CD4-positive, alpha-beta memory T cell (primary cell): ENCODE measurements at places on chromosomes 7 and 10. TPM values are rescaled to one million over a fixed set of nuclear protein-coding genes. Genes with fewer than 3 reads are reported as not detected.

DNA sequence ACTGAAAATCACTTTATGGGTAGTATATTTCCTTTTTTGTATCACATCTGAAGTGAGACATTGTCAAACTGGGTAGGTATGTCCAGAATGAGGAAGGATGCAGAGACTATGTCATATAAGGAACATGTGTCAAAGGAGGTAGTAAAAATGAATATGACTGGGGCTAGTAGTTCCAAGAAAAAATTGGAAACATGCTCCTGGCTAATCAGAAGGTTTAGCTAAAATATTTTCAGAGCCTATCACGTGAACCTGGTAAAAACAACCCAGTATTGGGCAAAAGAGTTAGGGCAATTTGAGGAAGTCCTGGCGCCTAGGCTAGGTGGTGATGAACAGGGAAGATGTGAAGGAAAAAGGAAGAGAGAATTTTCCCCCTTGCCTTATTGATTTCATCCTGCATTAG is 26.4 kb downstream of the ENTPD1 start:
- DNase-seq = no peak

- DNase-seq = no peak
Observed at GRCh38 chr10:79404231-79404609, 41.2 kb downstream of the ZCCHC24 start.

DNA sequence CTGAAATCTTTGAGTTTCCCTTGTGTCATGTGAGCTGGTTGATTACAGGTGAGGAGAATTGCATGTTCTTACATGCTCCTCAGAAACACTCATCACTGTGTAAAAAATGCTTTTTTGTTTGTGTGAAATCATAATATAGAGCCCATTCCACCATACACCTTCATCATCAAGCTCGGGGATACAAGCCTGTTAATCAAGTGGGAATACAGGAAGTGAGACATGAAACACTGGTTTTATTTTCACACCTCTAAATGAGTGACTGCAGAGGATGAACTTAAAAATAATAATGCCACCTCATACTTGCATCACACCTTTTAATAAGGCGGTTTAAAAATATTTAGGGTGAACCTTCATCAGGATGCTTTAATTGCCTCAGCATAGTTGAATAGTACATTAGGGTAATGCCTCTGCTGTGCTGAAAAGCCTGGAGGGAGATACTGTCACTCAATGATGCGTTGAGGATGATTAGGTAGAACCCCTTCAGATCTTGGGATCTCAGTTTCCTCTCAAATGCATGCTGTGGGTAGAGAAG is 164.6 kb downstream of the AUTS2 start:
- DNase-seq = no peak

DNA sequence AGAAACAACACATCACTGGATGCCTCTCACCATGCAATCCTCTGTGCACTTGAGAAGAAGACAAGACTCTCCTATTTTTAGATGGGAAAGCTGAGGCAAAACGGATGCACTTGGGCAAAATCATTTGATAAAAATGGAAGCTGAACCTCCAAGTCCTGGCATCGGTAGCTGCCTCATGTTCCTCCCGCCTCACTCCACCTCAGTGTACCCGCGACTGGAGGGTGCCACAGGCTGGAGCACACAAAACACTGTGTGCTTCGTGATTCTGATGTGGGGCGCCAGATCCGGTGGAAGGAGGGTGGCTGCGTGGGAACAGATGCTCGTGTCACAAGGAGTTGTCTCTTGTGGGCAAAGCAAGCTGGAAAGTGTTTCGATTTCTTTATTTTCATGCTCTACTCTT is 41.3 kb downstream of the TAS2R41 start:
- no peak for DNase-seq

DNA sequence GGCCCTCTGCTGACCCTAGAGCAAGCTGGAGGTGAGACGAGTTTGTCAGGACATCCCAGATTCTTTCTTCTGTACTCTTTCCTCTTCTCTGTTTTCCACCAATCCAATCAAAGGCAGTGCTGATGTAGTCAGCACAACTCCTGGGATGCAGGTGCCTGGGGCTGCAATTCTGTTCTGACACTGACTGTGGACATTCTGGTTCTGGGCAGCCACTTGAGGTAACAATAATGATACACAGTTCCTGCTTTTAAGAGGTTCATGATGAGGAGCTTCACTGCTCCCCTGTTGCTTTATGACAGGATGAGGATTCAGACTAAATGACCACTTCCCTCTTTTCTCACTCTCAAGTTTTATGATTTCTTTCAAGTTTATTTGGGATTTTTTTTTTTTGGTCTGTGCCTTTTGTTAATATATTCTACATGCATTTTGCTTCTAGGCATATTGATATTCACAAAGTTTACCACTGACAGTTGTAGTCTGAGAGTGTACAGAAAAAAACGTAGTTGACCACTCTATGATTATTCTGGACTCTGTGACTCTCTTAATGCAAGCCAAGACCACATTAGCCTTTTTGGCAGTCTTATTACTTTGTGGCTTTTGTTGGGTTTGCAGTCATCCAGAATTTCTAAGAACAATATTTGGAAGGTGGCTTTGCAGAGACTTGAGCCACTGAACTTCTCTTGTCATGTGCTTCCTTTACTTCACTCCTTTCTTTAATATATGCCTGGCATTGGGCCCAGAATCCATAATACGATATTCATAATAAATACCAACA is 247.6 kb downstream of the AUTS2 start:
- no peak for DNase-seq

GRCh38 chr7:39535064-39535463 is 31.1 kb upstream of the YAE1 start:
- no peak for DNase-seq

DNA sequence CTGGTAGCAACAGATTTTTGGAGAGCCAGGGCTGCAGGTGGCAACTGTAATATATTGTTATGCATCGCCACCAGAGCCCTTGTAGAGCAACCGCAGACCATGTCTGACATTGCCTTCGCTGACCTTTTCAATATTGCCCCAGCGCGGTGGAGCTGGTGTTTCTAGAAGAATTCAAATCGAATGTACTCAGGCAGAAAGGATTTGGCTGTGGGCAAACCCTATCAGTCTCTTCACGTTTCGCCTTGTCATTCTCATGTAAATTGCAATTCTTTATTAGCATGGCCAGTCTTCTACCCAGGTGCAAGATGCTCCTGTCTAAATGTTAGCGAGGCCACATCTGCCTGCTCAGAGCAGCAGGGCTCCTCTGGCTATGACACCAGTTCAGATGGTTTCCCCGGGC is 490.2 kb upstream of the AUTS2 start:
- no peak for DNase-seq

- DNase-seq = peak; percentile 18
Observed at GRCh38 chr10:26890956-26891355, 30.2 kb upstream of the ABI1 start.

GRCh38 chr7:51187941-51188340 is 128.7 kb downstream of the COBL start:
- DNase-seq = no peak

GRCh38 chr10:79932307-79932706 is 16.6 kb downstream of the SFTPD start:
- DNase-seq = no peak

GRCh38 chr7:129093867-129094456 is 39.1 kb upstream of the TNPO3 start:
- no peak for DNase-seq

GRCh38 chr7:142760071-142760642 is 10.6 kb upstream of the PRSS2 start:
- no peak for DNase-seq

DNA sequence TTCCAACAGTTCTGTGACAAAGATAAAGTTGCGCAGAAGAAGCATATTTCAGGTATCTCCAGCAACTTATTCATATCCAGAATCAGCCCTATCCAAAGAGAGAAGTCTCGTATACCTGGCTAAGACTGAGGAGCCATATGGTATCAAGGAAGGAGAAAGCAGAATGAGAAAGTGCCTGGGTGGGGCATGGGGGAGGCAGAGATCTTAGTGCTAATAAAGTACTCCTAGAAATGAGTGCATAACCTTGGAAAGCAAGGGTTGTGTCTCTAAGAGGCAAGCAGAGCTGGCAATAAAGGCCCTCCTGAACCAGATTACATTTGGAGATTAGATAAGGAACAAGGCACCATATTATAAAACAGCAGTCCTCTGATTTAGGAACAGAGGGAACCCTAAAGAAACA is 12.7 kb downstream of the TASOR2 start:
- DNase-seq = no peak

GRCh38 chr10:14003517-14004184 is 327.1 kb downstream of the FRMD4A start:
- DNase-seq = peak; percentile 31

DNA sequence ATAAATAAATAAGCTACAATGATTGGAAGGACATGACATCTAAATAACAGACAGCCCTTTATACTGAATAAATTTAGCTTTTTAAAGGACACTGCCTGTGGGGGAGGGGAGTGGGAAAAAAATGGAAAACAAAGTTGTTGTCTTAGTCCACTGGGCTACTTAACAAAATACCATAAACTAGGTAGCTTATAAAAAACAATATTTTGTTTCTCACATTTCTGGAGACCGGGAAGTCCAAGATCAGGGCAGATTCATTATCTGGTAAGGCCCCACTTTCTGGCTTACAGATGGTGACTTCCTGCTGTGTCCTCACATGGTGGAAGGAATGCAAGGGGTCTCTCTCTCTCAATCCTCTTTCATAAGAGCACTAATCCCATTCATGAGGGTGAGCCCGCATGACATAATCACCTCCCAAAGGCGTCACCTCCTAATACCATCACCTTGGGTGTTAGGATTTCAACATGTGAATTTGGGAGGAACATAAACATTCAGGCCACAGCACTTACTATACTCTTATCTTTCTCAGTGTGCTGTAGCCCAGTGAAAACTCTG is 43.0 kb downstream of the DNAJC12 start:
- DNase-seq = no peak

- no peak for DNase-seq
Observed at GRCh38 chr7:68206946-68207485, 1210.4 kb downstream of the TYW1 start.

DNA sequence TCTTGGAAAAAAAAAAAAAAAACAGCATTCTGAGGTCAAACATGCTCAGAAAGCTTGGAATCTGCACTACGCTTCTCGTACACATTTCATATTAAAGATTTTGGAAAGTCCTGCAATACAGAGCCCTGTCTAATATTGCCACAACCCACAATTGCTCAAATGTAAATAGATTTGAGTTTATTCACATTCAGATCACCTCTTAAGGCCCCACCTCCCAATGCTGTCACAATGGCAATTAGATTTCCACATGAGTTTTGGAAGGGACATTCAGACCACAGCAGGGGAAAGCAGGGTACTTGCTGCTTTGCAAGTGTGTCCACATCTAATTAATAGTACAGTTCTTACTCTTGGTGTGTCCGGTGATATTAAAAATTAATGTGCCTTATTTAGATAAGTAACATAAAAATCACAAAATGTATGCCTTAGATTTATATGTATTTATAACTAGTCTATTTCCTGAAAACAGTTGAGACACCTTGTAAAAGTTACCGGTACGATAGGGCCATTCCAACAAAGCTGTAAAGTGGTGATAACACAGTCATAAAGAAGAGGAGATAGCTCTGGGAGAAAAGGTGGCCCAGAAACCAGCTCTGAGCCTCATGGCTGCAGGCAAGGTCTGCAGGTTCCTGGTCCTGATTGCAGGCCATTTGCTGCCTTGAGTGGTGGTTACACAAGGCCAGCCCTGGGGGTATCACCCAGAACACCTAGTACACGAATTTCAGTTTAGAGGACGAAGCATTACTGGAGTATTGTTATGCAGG is 27.9 kb downstream of the EGFR start:
- DNase-seq = no peak

DNA sequence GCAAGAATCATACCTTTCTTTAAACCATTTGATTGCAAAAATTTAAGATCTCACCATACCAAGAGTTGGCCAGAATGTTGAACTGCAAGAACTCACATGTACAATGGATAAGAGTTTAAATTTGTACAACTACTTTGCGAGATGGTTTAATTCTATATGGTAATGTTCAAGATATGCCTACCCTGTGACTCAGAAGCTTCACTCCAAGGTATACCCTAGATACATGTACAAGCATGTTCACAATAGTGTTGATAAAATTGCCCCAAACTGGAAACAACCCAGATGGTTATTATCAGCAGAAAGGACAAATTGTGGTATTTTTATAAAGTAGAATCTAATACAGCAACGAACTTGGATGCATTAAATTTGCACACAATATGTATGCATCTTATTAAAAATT is 25.1 kb upstream of the RAB18 start:
- no peak for DNase-seq

- no peak for DNase-seq
Observed at GRCh38 chr10:119849944-119850343, 22.7 kb downstream of the MCMBP start.

GRCh38 chr7:79452032-79452494 is 1.4 kb downstream of the MAGI2 start:
- DNase-seq = no peak

DNA sequence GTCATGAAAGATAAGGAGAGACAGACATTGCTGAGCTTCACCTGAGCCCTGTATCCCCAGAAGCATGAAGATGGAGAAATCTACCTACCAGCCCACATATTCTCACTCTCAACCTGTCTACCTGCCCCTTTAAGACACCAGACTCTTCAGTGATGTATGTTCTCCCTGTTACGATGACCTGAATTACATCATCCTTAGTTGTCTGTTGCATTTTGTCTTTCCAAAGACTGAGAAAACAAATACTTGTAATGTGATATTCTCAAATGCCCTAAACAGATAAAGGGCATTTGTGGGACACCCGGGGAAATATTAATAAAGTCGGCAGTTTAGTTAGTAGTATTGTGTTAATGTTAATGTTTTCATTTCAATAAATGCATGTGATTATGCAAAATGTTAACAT is 305.8 kb upstream of the IGFBP3 start:
- no peak for DNase-seq

GRCh38 chr7:95088536-95089215 is 181.3 kb downstream of the PPP1R9A start:
- DNase-seq = no peak

DNA sequence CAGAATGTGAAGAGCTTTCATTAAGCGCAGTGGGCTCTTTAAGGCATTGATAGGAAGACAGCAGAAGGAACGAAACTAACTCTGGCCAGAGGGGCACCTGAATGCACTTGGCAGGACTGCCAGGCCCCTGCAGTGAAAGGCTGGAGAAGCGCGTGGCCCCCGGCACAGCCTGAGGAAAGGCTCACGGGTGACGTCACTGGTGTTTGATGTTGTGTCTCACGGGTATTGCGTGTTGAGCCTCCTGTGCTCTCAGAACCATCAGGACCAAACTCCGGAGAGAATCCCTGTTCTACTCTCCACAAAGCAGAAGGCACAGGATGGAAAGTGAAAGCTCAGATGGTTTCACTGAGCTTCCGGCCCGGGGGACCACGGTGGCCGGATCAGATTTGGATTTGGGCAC is 515.8 kb upstream of the FOXK1 start:
- no peak for DNase-seq

GRCh38 chr10:86281396-86281795 is 85.2 kb downstream of the GRID1 start:
- no peak for DNase-seq

The C7orf57 gene
- 0.16 TPM for polyA plus RNA-seq

The OR2A5 gene
- not detected for polyA plus RNA-seq

The SERPINE1 gene
- not detected for polyA plus RNA-seq

The HMX2 gene
- polyA plus RNA-seq = not detected

The GIMAP8 gene
- 39.9 TPM for polyA plus RNA-seq

The OR13A1 gene
- polyA plus RNA-seq = not detected

The FAM180A gene
- not detected for polyA plus RNA-seq

The TTYH3 gene
- 1.3 TPM for polyA plus RNA-seq

The INA gene
- not detected for polyA plus RNA-seq

The CTTNBP2 gene
- polyA plus RNA-seq = not detected

The CFAP69 gene
- polyA plus RNA-seq = not detected

The GRB10 gene
- polyA plus RNA-seq = 2.5 TPM

The OGDHL gene
- not detected for polyA plus RNA-seq

The ZNF722 gene
- not detected for polyA plus RNA-seq

The LEP gene
- polyA plus RNA-seq = not detected

The CAMK2B gene
- not detected for polyA plus RNA-seq

The FLNC gene
- polyA plus RNA-seq = not detected
